NCI-H1436 treated with DMSO at 0.1 percent for 48 hours (cell line): ENCODE measurements at places on chromosomes 1 and 21.

GRCh38 chr1:206788487-206789050 is 16.3 kb upstream of the IL10 start:
- no peak for DNase-seq

- no peak for DNase-seq
Observed at GRCh38 chr1:24309762-24310485, 9.2 kb upstream of the GRHL3 start.

- DNase-seq: no peak
Observed at GRCh38 chr1:182600745-182601415, 3.3 kb downstream of the RGS16 start.

DNA sequence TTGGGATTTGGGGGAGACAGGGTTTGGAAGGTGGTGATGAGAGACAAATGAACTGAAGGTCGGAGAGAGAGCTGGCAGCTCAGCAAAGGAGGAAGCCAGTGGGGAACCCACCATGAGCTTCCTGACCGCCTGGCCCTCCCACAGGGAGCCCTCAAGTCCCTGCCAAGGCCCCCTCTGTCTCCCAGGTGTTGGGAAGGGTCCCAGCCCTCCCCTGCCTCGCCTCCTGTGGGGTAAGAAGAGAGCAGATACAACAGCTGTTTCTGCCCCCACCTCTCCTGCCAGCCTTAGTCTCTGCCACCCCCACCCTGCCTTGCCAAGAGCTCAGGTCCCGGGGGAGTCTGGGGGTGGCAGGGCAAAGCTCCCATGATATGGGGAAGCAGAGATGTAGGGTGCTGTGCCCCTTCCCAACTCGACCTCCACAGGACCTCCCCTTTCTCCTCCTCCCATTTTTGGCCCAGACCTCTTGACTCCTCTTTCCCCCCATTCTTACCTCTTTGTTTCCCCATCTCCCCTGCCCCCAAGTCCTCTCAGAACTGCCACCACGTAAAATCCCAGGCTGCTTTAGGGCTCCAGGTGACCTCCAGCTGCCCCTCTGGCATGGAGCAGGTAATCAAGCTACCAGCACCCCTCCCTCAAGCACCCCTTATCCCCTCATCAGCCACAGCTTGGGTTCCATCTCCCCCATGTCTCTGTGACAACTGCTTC is 556 bp downstream of the S100A1 start:
- DNase-seq: no peak

GRCh38 chr1:80639777-80640533 is 1160.8 kb upstream of the ADGRL2 start:
- DNase-seq: no peak

GRCh38 chr1:160125746-160126145 is 10.2 kb downstream of the ATP1A2 start:
- no peak for DNase-seq

DNA sequence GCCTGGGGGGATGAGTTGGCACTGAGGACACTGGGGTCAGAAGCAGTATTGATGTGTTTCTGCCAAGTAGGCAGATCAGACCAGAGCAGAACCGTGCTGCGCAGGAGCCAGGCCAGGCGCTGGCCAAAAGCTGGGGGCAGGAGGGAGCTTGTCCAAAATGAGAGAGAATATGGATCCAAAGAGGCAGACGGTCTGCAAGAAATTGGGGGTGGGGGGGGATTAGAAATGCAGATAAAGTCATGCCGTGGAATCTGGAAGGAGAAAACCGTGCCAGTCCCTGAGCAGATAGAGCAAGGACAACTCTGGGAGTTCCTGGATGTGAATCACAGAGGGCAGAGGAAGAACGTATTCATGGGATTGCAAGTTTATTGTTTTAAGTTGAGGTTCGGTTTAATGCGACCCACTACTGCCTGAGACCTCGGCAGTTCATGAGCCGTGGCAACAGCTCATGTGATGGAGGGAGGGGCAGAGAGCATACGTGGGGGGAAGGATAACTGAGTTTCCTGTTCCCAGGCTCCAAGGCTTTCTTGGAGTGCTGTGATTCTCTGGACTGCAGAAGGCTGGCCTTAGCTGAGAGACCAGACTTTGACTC is 224.0 kb downstream of the FGGY start:
- no peak for DNase-seq

DNA sequence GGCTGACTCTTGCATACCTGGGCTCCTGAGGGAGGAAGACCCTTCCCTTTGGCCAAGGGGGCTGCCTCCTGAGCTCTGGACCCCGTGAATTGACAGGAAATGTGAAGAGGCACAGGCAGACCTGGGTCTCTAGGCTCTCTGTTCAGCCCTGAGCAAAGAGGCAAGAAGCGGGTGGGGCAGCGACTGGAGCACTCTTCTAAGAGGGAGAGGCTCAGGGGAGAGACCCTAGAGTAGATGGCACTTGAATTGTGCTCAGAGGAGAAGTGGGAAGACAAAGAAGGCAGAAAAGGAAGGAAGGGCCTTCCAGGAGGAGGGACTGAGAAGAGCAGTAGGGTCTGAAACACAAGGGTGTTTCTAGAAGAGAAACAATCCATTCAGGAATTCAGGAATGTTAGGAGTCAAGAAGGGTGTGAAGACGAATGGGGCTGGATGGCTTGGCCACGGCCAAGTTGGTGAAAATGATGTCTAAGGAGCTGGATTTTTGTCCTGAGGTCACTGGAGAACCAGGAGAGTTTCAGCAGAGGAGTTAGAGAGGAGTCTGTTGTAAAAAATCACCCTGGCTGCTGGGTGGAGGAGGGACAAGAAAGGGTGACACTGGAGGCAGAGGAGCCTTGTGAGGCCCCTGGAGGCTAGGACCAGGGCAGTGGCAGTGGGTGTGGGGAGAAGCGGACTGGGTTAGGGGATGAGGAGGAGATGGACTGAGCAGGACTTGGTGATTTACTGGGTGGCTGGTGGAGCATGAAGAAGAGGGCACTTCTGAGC is 5.3 kb downstream of the TIE1 start:
- DNase-seq: no peak

GRCh38 chr1:84253891-84254290 is 47.6 kb upstream of the SAMD13 start:
- no peak for DNase-seq

- DNase-seq: no peak
Observed at GRCh38 chr1:40626383-40626770, 39.1 kb downstream of the RIMS3 start.

GRCh38 chr1:222243902-222244301 is 304.0 kb downstream of the HHIPL2 start:
- DNase-seq: peak; percentile 88

DNA sequence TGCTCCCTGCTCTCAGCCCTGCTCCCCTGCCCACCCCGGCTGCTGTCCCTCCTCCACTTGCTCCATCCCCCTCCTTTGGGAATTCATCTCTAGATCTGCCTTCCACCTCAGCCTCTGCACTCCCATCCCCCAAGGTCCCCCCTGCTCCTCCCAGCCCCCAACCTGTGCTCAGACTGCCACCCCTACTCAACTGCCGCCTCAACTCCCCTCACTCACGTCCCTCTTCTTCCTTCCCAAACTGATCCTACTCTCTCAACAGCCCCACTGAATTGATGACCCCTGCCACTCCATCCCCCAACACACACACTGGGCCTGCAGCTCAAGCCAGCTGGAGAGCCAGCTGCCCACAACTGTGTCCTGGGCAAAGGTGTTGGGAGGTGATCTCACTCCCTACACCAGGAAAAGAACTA is 15.8 kb upstream of the ETV3L start:
- DNase-seq: no peak

DNA sequence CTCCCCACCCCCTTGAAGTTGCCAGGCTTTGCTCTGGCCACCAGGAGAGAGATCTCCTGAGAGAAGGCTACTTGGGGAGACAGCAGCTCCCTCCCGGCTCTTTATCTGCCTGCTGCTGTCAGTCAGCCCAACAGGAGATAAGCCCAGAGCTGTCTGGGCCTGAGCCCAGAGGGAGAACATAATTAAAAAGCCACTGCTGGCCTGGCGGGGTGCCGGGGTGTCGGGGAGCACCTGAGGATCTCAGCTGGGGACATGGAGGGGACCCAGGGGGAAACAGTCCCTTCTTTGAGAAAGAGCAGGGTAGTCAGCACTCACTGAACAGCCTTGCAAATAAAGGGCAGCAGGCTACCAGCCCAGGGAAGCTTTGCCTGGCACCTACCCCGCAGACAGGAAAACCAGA is 17.9 kb downstream of the VWA5B1 start:
- DNase-seq: no peak

DNA sequence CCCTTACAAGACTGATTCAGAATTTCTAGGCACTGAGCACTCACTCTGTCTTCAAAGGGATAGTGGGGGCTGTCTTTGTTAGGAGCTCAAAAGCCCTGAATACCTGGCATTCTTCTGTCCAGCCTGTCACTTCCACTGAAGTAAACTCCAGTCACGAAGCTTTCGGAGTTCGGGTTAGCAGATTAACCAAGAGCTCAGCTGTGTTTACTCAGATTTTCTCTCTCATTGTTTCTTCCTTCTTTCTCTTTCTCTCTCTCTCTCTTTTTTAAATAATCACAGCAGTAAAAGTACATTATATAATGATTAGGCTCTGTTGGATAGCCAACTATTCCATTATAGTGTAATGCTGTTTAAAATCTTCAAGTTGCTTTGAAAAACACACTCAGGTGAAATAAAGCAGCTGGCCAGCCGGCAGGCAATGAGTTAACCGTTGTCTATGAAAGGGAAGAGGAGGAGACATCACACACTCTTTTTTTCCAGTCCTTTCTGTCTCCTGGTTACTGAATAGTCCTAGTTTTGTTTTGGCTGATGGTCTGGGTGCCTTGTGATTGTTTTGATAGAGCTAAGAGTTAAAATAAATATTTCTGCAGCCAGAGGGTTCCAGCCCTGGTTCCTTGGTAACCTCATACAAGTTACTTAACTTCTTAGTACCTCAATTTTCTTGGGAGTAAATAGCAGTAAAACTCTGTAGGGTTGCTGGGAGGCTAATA is 89.8 kb downstream of the ADSS2 start:
- DNase-seq: no peak

GRCh38 chr1:186875896-186876835 is 47.4 kb downstream of the PLA2G4A start:
- no peak for DNase-seq

- no peak for DNase-seq
Observed at GRCh38 chr1:111653709-111654108, 34.1 kb downstream of the RAP1A start.

DNA sequence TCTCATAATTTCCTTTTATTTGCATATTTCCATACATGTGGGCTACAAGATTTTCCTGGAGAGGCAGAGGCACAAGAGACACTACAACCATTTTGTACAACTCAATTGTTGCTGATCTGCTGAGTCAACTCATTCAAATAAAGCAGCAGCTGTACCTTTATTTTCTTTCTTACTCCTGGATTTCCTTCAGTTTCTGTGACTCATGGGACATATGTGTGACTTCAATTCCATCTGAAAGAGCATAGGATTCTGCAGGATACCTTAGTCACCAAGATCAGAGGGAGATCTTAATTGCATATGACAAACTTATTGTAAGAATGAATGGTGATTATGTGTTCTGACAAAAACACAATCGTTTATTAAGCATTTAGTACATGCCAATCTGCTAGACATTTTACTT is 2219.4 kb downstream of the NCAM2 start:
- DNase-seq: no peak

DNA sequence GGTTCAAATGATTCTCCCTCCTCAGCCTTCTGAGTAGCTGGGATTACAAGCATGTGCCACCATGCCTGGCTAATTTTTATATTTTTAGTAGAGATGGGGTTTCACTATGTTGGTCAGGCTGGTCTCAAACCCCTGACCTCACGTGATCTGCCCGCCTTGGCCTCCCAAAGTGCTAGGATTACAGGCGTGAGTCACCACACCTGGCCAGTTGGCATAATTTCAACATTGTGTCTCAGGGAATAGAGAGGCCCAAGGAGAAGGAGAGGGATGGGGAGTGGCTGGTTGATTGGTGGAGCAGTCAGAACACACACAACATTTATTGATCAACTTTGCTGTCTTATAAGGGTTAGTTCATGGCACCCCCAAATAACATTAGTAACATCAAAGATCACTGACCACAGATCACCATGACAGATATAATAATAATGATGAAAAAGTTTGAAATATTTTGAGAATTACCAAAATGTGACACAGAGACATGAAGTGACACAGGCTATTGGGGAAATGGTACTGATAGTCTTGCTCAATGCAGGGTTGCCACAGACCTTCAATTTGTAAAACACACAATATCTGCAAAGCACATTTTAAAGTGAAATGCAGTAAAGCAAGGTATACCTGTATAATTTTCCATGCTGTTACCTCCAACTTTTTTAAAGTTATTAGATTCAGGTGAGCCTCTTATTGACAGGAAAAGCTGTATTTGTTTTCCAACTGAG is 15.8 kb upstream of the CYB5R1 start:
- DNase-seq: no peak

GRCh38 chr1:58715108-58715507 is 15.2 kb upstream of the MYSM1 start:
- DNase-seq: no peak

- no peak for DNase-seq
Observed at GRCh38 chr21:32367158-32367557, 25.7 kb downstream of the URB1 start.

GRCh38 chr1:30929944-30930525 is 21.5 kb upstream of the SDC3 start:
- no peak for DNase-seq

DNA sequence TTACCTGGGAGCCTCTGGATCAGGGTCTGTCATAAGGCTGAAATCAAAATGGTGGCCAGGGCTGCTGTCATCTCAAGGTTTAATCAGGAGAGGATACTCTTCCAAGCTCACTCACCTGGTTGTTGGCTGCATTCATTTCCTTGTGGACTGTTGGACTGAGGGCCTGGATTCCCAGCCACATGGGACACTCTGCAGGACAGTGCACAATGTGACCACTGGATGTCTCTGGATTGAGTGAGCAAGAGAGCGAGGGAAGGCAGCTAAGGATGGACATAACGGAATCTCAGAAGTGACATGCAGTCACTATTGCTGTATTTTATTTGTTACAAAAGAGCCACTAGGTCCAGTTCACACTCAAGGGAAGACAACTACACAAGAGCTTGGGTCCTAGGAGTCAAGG is 229.1 kb downstream of the S1PR1 start:
- DNase-seq: no peak

- no peak for DNase-seq
Observed at GRCh38 chr1:55685560-55685959, 470.4 kb upstream of the USP24 start.

GRCh38 chr21:20443558-20444155 is 554.6 kb upstream of the NCAM2 start:
- no peak for DNase-seq

- DNase-seq: no peak
Observed at GRCh38 chr1:231691618-231692259, 65.1 kb downstream of the DISC1 start.

GRCh38 chr1:6034750-6035096 is 11.0 kb upstream of the KCNAB2 start:
- DNase-seq: no peak

DNA sequence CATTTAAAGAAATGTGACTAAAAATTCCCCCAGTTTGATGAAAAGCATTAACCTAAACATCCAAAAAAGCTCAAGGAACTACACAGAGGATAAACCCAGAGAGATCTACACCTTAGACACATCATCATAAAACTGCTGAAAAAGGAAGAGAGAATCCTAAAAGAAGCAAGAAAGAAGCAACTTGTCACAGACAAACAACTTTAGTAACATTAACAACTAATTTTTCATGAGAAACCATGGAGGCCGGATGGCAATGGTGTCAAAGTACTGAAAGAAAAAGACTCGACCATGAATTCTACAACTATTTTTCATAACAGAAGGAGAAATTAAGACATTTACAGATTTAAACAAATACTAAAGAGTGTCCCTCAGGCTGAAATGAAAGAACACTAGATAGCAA is 17.7 kb downstream of the ZNF644 start:
- no peak for DNase-seq
